CD8-positive, alpha-beta memory T cell (primary cell): ENCODE measurements at places on chromosomes 4 and X. TPM values are rescaled to one million over a fixed set of nuclear protein-coding genes. Genes with fewer than 3 reads are reported as not detected.

LONRF3 gene
- 1.3 TPM for total RNA-seq

CENPVL2 gene
- not detected for total RNA-seq

UGT2B11 gene
- not detected for total RNA-seq

CYTL1 gene
- total RNA-seq = not detected

GAGE12H gene
- total RNA-seq = not detected

CCNB3 gene
- 0.11 TPM for total RNA-seq

- no peak for DNase-seq
Measured at GRCh38 chr4:146346276-146346675, 131.9 kb downstream of the REELD1 start.

DNA sequence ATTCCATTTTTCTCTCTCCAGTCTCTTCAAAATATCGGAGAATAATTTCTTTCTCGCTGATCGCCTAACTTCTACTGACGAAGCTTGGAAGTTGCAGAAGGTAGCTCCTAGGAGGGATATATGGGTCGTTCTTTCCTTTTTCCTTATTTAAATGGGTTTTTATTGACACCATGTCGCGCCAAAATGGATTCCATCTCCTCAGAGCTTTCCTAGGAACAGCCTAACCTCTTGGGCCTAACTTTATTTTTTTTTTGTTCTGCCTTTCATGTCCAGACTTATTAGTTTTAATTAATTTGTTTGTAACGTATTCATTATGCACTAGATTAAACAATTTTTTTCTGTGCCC lies 359.4 kb upstream of the ZCCHC13 start:
- no peak for DNase-seq

- no peak for DNase-seq
Measured at GRCh38 chrX:136130931-136131833, 16.2 kb upstream of the FHL1 start.

DNA sequence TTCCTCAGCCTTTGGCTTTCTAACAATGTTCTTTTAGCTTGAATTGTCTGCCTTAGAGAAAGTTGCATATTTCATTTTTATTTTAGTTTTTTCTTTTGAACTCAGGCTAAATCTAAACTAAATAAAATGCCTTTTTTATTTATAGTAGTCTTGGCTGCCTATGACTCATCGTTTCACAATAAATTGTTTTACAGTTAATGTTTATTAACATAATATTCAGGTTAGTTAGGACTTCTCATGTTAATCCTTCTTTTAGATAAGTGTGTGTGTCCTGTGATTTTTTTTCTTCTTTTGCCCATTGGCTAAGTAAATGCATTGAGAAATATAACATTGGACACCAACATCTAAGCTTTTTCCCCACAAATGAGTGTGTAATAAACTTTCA lies 1.6 kb downstream of the RP2 start:
- DNase-seq = no peak

DNA sequence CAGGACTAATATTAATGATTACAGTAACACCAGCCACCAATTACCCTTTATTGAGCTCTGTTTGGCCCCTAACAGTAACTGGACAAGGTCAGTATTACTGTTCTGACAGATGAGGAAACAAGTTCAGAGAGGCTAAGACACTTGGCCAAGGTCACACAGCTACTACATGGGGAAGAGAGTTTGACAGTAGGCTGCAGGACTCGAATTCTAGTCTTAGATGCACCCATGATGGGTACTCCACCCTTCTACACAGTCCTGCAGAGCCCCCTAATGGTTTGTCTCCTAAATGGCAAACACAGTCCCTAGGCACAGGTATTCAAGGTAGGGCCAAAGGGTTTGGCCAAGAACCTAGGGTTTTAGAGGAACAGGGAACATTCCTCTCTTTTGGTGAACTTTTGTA lies 93.9 kb downstream of the NSUN7 start:
- DNase-seq = no peak

- DNase-seq = no peak
Measured at GRCh38 chr4:153520801-153521329, 54.7 kb downstream of the TMEM131L start.

DNA sequence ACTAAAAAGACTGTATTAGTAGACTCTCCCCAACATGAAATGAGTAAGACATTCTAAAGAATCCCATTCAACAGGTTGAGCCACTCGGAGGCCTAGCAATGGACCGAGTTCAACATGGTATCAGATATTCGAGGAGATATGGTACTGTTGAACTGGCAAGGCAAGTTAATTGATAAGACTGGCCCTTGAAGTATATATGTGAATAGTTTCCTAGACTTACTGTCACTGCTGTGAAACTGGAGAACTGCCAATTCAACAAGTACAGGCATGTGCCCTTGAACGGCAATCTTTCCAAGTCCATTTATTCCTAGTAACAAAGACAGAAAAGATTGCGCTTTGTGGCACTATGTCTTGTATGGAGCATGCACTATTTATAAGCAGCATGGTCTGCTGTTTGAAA lies 24.4 kb downstream of the FAT1 start:
- no peak for DNase-seq

GRCh38 chr4:183468210-183469095 lies 24.0 kb downstream of the CDKN2AIP start:
- DNase-seq = no peak

DNA sequence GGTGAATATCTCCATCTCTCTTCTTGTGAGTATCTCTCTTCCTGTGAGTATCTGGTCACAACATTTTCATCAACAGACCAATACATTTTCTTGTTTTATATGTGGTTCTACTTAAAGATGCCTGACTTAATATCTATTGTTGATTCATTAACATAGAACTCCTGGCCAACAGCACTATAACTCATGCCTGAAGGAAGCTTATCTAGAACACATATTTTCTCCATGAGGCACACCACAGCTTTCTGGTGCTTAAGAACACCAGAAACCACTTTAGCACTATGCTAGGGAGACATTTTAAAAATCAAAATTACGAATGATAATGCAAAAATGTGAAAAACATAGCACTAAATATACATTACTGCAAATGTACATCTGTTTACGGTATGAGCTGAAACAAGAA lies 190.4 kb downstream of the GABRB1 start:
- DNase-seq = no peak

DNA sequence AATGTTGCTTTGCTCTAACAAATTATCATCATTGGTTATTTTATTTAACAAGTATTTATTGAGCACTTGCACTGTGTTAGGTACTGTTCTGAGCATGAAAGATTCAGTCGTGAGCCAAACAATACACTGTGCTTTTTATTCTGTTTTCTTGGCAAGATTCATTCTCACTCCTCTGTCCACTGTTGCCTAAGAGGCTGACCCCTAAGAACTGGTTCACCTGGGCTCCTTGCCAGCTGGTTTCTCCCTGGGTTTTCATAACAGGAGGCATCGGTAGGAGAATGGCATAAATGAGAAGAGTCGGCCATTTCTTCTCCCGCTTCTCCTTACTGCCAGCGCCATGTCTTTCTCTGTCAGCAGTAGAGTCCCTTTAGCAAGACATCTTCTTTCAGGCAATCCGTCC lies 243.7 kb upstream of the DIAPH2 start:
- DNase-seq = no peak

DNA sequence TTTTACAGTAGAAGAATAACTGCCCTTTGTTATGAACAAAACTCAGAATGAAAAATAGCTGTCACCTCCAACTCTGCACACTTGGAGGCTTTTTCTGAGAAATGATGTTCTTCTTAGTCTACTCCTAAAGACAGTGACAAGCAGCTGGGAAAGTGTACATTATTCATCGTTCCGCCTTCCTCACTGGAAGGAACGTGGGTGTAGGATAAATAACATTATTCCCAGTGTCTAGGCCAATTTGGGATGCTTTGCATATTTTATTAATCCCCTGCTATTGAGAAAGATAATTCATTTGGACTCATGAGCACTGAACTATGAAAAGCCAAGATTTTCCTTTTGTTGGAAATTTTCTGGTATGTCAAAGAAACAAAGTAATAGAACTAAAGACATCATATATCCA lies 87.8 kb downstream of the VCX2 start:
- DNase-seq = no peak
